ENCODE measurements at places on chromosomes 7 and 10.

DNA sequence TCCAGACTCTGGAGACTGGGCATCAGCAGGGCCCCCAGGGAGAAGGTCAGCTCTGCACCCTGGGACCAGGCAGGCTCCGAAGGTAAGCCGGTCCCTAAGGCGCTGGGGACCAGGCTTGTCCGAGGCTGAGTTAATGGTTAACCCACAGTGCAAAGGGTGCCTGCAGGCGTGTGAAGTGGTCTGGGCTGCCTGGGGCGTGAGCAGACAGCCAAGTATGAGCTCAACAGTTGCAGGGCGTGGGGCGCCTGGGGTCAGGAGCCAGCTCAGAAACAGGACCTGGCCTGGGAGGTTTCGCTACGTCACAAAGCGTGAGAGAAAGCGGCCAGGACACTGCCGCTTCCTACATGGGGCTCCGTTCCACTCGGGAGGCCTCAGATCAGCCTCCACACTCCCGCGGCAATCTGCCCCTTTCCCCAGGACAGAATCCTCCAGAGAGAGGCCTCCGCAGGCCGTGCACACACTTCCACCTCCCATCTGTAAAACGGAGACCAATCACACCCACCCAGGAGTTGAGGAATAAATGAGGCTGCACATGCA lies 16.0 kb downstream of the PDGFA start:
- DNase-seq: no peak

DNA sequence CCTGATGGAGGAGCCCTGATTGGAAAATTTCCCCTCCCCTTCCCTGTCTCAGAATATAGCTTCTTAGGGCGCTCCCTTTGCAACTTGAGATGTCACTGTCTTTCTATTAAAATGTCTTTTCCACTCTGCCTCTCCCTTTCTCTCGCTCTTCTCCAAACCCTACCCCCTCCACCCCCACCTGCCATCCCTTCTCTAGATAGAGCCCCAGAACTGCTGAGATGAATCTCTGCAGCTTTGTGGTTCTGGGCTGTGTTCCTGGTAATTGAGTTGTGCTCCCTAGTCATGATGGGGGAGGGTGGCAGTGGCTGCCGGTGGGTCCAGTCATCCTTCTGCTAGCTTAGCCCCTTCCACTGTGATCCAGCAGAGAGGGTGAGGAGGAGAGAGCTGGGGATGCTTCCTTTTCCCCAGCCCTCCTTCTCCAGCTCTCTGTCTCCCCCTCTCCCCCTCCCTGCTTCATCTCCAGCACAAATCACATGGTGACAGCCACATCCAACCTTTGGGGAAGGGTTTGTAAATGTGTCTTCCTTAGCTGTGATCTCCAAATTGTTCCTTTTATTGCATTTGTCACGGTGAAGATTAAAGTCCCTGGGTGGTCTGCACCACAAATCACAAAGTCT lies 50.8 kb upstream of the BTRC start:
- no peak for DNase-seq

DNA sequence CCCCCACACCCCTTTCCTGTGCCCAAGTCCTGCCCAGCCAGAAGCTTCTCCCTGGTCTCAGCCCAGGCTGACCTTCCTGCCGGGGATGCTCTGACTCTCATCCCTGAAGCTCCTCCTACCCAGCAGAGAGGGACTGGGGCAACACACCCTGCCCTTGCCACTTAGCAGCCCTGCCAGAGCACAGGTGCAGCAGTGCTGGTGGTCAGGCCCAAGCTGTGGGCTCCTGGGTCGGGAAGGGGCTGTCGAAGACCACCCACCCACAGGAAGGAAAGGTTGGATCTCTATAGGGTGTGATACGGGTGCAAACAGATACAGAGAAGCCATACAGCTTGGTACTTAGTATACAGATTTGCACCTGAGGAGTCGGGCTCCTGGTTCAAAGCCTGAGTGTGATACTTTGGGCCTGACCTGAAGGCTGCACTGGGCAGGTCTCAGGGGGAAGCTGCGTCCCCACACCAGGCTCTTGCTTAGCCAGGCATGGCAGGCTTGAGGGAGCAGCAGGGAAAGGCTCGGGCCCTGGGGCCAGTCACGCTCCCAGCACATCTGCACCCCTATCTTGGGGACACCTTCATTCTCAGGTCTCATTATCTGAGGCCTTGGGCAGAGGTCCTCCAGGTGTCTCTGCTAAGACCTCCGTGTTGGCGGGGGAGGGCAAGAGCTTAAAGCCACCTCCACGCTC lies 47.3 kb downstream of the TCERG1L start:
- no peak for DNase-seq

- no peak for DNase-seq
Observed at GRCh38 chr7:27068259-27068658, 27.5 kb downstream of the HOXA1 start.

GRCh38 chr7:135213831-135214230 lies 2.5 kb upstream of the WDR91 start:
- no peak for DNase-seq

GRCh38 chr7:2015251-2015871 lies 217.4 kb downstream of the MAD1L1 start:
- DNase-seq: no peak

DNA sequence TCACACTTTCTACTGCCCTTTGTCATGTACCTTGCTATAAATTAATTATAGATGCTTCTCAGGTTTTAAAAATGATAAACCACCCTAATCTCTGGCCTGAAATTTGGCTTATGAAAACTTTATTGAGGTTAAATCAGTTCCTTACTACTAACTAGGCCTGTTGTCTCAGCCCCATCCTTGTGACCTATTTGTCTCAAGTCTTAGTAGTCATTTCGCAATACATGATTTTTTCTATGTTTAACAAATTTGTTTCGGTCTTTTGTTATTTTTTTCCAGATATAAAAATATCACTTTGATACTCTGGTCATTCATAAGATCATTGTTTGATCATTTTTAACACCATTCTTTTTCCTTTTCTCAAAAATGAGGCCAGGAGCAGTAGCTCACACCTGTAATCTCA lies 411.6 kb downstream of the GFRA1 start:
- no peak for DNase-seq

DNA sequence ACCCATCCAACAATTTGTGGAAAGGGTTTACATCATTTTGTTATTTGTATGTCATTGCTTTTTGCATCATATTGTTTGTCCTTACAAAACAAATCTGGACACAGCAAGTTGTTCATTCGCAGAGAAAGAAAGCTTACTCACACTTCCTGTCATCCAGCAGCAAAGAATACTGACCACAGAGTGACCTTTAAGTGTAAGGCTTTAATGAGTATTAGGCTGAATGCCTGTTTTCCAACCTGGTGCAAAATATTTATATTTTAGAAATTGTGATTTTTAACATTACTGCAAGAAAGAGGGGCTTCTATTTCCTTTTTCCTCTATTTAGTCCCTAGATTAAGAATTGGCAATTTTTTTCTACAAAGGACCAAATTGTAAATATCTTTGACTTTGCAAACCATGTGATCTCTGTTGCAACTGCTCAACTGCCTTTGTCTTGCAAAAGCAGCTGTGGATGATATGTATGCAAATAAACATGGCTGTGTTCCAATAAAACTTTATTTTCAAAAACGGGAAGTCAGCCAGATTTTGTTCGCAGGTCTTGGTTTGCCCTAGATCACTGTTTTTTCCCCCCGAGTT lies 27.8 kb upstream of the ITGB1 start:
- DNase-seq: no peak

DNA sequence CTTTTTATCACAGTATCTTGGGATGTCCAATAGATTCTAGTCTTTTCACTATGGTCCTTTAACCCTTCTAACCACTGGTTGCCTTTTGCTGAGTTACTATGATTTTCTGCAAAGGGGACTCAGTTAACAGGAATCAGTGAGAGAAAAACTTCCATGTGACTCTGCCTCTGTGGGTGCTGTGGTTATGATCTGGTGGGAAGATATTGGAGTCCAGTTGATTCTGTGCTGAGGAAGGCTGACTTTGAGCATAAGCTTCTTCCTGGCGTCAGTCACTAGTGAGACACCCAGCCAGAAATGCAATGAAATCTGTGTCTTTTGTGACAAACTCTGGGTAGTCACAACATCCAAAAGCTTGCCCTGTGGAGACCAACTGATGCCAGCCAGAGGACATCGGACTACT lies 648.0 kb downstream of the SUGCT start:
- no peak for DNase-seq

- no peak for DNase-seq
Observed at GRCh38 chr10:110425684-110426293, 71.9 kb upstream of the DUSP5 start.

- DNase-seq: no peak
Observed at GRCh38 chr10:31011665-31012022, 20.0 kb downstream of the ZNF438 start.

GRCh38 chr7:37558320-37559096 lies 109.8 kb upstream of the ELMO1 start:
- no peak for DNase-seq

GRCh38 chr7:134339475-134339874 lies 22.7 kb upstream of the SLC35B4 start:
- DNase-seq: no peak

GRCh38 chr10:132551093-132551807 lies 13.7 kb downstream of the INPP5A start:
- no peak for DNase-seq

DNA sequence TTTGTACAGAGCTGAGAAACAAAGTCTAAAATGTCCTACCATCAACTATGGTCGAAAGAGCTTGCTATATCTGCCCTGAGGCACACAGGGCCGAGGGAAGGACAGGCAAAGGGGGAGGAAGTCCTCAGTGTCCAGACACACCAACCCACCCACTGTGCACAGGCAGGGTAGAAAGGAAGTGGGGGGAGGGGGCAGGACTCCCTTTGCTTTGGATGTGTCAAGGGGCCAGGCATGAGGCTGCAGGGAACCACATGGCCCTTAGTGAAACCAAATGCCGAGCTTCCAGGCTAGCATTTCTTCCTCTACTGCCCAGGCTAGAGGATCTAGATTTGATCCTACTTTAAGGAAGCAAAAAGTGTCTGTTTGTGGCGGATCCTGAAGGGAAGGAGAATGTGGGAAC lies 28.6 kb downstream of the KCNH2 start:
- no peak for DNase-seq

DNA sequence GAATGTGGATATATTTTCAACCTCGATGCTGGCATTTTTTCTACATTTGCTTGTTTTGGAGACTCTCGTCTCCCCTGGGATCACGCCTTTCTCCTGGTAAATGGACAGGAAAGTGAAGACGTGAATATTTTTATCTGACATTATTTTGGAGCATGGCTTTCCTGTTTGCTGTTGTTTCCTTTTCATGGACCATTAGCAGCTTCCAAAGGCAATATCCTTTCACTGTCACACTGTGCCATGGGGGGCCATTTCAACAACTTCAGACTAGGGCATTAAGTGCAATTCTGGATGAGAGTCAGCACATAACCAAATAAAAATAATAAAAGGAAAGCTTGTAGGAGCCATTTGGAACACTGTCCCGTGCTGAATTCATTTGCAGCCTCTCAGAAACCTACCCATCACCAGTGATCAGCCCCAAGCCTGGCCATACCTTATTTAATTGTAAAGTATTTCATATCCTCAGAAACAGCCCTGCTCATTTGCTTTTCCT lies 75.9 kb upstream of the NEUROD6 start:
- no peak for DNase-seq

GRCh38 chr7:155514296-155514695 lies 32.1 kb downstream of the CNPY1 start:
- DNase-seq: no peak

GRCh38 chr7:131556053-131556908 lies at the start of gene PODXL:
Gene PODXL (minus strand): TSS chr7:131556628. CDS start chr7:131556359, 269 bp downstream.
- peak; percentile 58 for DNase-seq

GRCh38 chr7:107661865-107662379 lies 1.3 kb downstream of the SLC26A4 start:
- no peak for DNase-seq

GRCh38 chr10:103545771-103546281 lies 52.3 kb downstream of the NEURL1 start:
- DNase-seq: no peak

GRCh38 chr7:138745189-138745588 lies 44.0 kb upstream of the SVOPL start:
- no peak for DNase-seq

- DNase-seq: no peak
Observed at GRCh38 chr7:69803699-69804516, 205.6 kb downstream of the AUTS2 start.

DNA sequence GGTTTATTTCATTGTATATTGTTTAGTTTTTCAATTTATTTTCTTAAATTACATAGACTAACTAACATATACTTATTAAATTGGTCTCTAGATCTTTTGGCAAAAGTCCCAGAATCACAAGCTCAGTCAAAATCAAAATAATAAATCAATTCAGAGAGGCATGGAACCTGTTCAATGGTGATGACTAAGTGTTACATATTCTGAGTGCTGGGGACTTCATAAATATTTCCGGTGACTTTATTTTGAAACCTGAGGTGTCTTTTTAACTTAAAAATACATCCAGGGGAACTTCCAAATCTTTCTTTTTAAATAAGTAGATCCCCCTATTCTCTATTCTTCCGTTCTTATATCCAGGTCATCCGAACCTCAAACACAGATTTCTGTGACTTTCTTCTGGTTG lies 89.6 kb upstream of the ZNF804B start:
- no peak for DNase-seq

DNA sequence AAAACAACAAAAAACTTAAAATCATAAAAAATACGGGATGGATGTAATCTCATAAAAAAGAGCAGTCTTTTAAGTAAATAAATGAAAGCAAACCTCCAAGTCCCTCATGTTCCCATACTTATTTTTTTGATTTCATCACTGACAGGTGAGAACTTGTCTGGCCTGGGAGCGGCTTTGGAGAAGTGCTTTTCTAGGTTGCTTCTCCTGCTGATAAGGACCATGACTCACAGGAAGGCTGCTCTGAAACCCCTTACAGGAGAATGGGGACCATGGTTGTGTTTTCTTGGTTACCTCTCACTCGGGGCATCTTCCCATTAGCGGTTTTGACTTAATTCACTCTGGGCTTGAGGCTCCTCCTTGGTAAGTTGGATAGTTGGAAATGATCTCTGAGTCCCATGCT lies 237.4 kb downstream of the CAMK1D start:
- no peak for DNase-seq

DNA sequence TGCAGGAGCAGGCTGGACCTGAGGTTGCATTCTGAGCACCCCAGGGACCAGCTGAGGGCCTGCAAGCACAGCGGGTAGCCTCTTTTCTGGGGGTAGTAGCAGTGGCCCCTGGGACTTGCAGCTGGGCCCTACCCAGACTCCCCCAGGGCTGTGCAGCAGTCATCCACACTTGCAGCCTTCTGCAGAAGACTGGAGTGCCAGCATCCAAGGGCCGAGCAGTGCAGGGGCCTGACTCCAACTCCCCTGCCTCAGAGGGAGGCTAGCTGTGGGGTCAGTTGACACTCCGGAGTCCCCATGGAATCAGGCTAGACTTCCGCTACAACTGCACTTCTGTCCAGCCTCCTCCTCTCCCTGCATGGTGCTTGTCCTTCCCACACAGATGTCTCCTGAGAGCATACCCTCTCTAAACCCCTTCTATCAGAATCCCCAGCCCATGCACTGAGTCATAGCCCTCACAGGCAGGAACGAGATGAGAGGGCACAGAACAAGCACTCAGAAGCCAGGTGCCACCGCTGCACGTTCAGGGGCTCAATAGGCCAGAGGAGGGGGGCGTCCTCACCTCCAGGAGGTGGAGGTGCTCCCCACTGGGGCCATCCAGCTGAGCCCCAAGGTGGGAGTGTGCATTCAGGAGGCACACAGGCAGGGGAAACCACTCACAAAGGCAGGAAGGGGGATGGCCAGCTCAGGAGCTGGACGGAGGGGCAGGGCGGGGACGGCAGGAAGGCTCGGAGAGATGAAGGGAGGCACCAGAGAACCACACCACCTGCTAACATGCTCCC lies 7.5 kb downstream of the RASGEF1A start:
- no peak for DNase-seq

Data from central memory CD4-positive, alpha-beta T cell (primary cell).